Activated CD8-positive, alpha-beta T cell treated with anti-CD3 and anti-CD28 coated beads, Interleukin-2, amount 10 ng/mL, durations not matched to agents 7 days and 5 days (primary cell): ENCODE measurements at places on chromosomes 5 and 9. TPM values are rescaled to one million over a fixed set of nuclear protein-coding genes. Genes with fewer than 3 reads are reported as not detected.

GRCh38 chr5:56725711-56726411, 89.5 kb upstream of the MAP3K1 start:
- DNase-seq = no peak

DNA sequence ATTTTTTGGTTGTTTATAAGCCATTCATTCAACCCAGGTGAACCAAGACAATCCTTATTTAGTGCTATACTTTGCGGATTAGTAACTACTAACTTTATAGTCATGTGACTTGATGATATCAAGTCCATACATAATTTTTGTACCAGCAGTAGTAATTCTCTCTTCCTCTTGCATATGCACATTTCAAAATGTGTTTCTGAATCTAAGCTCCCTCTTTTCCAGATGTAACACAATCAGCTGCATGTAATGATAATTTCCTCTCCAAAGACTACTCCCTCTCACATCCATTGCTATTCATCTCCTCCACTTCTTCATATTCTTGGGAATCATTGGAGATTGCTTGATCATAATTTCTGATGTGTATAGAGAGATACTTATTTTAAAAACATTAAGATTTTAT, 510.1 kb upstream of the CDH18 start:
- no peak for DNase-seq

GRCh38 chr5:59582746-59583145, 310.8 kb downstream of the PDE4D start:
- DNase-seq = no peak

DNA sequence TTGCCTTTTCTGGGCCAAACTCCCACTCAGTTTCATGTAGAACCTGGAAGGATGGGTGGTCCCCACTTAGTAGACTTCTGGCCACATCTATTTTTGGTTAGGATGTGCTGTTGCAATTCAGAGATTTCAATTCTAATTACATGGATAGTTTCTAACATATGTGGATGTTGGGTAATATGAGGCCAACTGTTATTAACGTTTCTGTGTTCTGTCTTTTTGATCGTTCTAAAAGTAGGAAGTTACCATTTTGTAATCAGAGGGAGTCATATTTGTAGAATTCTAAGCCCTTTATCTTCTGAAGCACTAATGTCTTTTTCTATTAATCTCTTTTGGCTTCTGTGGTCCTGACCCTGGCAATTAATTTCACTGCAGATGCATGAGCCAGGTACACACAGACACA, 141.6 kb upstream of the SPEF2 start:
- no peak for DNase-seq

GRCh38 chr9:22112870-22113821, 104.0 kb upstream of the CDKN2B start:
- no peak for DNase-seq

- DNase-seq = no peak
Observed at GRCh38 chr9:71587576-71588362, 180.5 kb downstream of the CEMIP2 start.

- no peak for DNase-seq
Observed at GRCh38 chr9:37248651-37249163, 128.3 kb downstream of the ZCCHC7 start.

- peak; percentile 88 for DNase-seq
Observed at GRCh38 chr5:50667653-50668595, 1.5 kb downstream of the PARP8 start.

DNA sequence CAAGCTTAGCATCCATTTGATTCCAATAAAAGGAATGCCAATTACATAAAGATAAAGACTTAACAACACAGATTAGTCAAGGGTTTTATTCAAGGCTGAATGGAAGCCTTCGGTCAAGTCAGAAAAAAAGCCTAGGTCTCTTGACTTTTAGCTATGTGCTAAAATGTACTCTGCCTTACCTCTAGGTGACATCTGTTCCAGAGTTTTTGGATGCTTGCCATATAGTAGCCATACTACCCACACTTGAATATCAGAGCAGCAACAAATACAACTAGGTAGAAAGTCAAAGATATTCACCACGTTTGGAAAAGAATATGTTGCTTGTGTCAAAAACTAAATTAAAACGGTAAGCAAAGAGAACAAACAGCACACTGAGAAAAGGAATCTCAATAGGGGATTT, 484.7 kb downstream of the ELAVL2 start:
- no peak for DNase-seq

- DNase-seq = no peak
Observed at GRCh38 chr9:80698725-80699410, 990.5 kb downstream of the TLE1 start.

GRCh38 chr9:105818903-105819302, 124.6 kb downstream of the TMEM38B start:
- peak; percentile 32 for DNase-seq

- DNase-seq = no peak
Observed at GRCh38 chr9:99907208-99907532, 716 bp downstream of the STX17 start.

The MARCOL gene
- not detected for total RNA-seq

The ESM1 gene
- total RNA-seq = not detected

The PCDHA1 gene
- total RNA-seq = not detected

The EEIG1 gene
- total RNA-seq = 227 TPM

The CD274 gene
- total RNA-seq = 4.9 TPM

The SPAG8 gene
- 1.3 TPM for total RNA-seq

The DDX4 gene
- 0.61 TPM for total RNA-seq
